CD4-positive, alpha-beta memory T cell (primary cell): ENCODE measurements at places on chromosomes 3 and 15.

GRCh38 chr15:31212326-31213080 lies 111.0 kb upstream of the TRPM1 start:
- no peak for DNase-seq

GRCh38 chr3:137010137-137010536 lies 52.4 kb downstream of the IL20RB start:
- DNase-seq, result no peak

- no peak for DNase-seq
These were observed 126.1 kb upstream of the ABHD17C start for GRCh38 chr15:80568876-80569605.

DNA sequence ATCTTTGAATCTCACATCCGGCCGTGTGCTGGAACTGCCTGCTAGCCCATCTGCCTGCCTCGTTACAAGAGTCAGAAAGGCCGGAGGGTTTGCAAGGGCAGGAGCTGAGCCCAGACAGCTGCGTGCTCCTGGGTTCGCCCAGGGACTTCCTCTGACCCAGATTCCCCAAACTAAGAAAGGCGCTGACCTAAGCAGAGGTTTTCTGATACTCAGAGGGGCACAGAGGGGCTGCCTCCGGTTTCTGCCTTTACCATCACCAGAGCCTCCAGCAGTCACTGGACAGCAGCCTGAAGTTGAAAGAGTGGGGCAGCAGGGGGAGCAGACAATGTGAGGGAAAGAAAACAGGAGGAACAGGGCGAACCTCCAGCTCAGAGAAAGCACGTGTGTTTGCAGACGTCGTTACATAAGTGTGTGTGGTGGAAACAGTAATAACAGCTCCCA lies 33.4 kb upstream of the RAD18 start:
- no peak for DNase-seq

GRCh38 chr3:190514413-190515153 lies 698 bp downstream of the IL1RAP start:
- DNase-seq, result peak; percentile 26

DNA sequence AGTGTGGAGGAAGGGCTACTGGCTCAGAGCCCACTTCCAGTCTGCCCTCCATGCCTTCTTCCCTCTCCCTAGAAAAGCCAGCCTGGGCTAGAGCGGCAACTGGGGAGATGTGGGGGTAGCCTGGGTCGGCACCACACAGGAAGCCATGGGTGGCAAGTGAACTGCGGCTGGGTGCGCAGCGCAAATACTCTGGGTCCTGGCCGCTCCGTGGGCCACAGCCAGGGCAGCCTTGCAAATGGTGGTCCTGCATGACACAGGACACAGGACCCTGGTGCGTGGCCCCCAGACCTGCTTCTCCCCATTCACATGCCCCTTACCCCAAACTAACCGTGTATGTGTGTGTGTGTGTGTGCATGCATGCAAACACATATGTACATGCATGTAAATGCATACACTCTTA lies 25.7 kb downstream of the PRKCD start:
- DNase-seq, result no peak

DNA sequence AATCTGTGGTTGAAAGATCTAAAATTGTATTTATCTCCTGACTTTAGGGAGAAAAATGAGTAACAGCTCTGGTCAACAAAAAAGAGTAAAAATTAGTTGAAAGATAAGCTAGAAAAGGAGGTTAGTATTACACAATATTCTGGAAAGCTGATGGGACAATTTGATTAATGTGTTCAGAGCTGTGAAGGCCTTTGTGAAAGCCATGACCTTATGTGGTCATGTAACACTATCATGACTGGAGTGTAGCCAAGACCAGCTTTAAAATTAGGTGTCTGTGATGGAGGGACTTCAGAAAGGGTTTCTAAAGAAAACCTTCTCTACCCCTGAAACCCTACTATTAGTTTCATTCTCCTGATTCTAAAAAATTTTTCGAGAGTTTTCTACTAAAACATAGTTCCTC lies 127.2 kb downstream of the NFKBIZ start:
- DNase-seq, result no peak

- no peak for DNase-seq
These were observed 82.2 kb downstream of the RBMS3 start for GRCh38 chr3:29363110-29363509.

- no peak for DNase-seq
These were observed 158.3 kb downstream of the SLCO3A1 start for GRCh38 chr15:92011611-92012367.

DNA sequence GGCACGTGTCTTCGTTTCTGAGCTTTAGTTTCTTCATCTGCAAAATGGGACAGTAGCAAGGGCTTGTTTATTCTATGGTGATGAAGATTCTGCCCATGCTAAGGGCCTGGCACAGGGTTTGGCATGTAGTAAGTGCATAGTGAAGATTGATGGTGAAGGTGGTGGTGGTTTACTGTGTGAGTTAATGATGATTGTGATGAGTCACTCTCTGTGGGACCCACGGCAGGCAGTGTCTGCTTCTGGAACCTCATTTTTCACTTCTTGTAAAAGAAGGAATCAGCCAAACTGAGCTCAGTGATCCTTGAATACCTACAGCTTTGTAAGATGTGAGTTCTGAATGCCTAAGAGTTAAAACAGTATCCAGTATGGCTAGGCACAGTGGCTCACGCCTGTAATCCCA lies 86.2 kb upstream of the LRTM1 start:
- DNase-seq, result no peak

DNA sequence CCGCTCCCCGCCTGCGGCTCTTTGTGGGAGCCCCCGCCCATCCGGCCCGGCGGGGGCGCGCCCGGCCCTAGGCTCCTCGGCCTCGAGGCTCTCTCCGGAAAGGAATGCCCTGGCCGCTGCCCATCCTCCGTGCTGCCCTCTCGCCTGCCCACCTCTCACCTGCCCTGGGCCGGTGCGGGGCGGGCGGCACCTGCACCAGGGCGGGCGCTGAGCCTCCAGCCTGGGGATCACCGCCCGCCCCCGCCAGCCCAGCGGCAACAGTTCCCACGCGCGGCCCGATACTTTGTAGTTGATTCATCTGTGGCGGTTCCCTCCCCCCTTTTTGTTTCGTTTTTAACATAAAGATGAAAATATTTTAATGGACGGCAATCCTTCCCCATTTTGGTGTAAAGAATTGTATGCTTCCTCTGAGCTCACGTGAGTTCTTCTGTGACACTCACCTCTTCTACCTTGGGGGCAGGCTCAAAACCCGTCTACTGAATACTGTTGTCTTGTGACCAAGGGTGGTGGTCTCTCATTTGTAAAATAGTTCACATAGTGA lies 1.9 kb downstream of the KLF13 start:
- peak; percentile 80 for DNase-seq
